ENCODE measurements at places on chromosomes 6 and 20. TPM values are rescaled to one million over a fixed set of nuclear protein-coding genes. Genes with fewer than 3 reads are reported as not detected.

SLC22A2 gene
- not detected for total RNA-seq

DLK2 gene
- total RNA-seq: 30.2 TPM

TAAR1 gene
- total RNA-seq: not detected

TFB1M gene
- 26.8 TPM for total RNA-seq

PPIL1 gene
- 53.6 TPM for total RNA-seq

VGLL2 gene
- not detected for total RNA-seq

TSBP1 gene
- total RNA-seq: not detected

GRCh38 chr6:56745971-56746370 lies 103.3 kb upstream of the DST start:
- peak overlapping the region; percentile 91 for H3K27ac ChIP-seq
- H3K27me3 ChIP-seq: no peaks in the 10 kb centered on the region
- no peak for DNase-seq

DNA sequence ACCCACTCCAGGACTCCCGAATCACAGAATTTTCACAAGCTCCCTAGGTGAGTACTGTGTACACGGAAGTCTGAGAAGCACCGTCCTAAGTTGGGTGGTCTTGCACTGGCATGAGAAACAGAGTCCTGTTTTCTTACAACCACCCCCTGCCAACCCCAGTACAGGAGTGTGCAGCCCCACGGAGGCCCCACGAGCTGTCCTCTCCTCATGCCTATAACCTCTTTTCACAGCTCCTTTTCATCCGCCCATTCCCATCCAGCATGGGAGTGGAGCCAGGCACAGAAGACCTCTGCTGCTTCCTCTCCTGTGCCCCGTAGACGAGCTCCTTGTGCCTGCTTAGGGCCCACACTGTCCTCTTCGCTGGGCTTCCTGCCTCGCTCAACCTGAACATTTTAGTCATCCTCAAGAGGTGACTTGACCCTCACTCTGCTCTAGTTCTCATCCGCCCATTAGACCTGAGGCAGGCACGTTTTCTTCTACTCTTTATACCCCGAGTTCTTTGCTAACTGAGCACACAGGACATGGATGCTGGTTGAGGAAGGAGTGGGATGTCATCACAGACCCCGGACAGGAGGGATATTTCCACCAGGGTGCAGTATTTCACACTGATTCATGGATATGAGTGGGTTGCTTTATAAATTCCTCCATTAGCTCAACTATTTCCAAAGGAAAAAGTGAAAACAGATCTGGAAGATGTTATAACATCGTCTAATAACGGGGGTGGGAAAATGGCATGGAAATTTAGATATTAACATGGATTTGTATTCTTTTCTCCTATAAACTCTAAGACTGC lies 160.5 kb downstream of the TTLL2 start:
- peak; percentile 23 for DNase-seq
- no peaks in the 10 kb centered on the region for H3K36me3 ChIP-seq

GRCh38 chr6:56173228-56173627 lies 74.2 kb downstream of the COL21A1 start:
- H3K27me3 ChIP-seq: no peaks in the 10 kb centered on the region
- H3K36me3 ChIP-seq: no peaks in the 10 kb centered on the region
- H3K27ac ChIP-seq: no peak overlapping the region
- DNase-seq: no peak

DNA sequence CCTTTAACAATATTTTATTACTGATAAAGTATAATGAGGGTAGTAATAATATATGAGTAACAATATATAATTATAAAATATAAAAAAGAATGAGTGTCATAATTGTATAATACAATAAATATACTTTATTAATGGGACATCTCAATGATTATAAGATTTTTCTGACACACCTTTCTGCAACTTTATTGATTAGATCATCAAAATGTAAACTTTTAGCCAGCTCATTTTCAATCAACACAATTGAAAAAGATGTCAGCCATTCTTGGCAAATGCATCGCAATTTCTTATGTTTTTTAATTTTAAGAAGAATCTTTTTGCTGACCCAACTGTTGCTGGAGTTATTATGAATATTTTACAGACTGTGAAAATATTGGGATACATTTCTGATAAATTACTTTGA lies 132.4 kb upstream of the RNF217 start:
- no peak for DNase-seq
- no peak overlapping the region for H3K27ac ChIP-seq
- no peaks in the 10 kb centered on the region for H3K36me3 ChIP-seq
- H3K4me3 ChIP-seq: no peak overlapping the region

DNA sequence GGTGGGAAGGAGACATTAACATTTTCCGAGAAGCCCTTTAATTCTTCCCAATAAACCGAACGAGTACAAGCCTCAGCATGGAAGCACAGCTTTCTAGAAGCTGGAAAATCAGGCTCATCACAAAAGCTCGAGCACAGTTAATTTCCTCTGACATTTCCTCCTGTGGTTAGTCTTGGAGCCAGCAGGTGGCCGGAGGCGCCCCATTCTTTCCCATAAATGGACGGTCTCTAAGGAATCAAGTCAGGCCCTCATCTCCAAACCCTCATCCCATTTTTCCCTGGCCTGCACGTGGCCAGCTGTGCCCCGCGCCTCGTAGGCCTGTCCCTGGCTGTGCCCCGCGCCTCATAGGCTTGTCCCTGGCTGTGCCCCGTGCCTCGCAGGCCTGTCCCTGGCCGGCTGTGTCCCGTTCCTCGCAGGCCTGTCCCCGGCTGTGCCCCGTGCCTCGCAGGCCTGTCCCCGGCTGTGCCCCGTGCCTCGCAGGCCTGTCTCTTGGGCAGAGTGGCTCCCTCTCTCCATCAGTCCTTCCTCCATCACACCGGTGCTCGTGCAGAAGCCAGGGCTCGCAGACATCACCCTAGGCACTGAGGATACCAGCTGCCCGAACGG lies 19.7 kb upstream of the NTSR1 start:
- H3K36me3 ChIP-seq: no peaks in the 10 kb centered on the region
- H3K27ac ChIP-seq: no peak overlapping the region
- H3K4me3 ChIP-seq: no peak overlapping the region
- H3K4me1 ChIP-seq: peaks cover 5% of the 10 kb centered on the region
- H3K27me3 ChIP-seq: peaks cover 1% of the 10 kb centered on the region

GRCh38 chr20:40637176-40637575 lies 51.9 kb downstream of the MAFB start:
- no peak for DNase-seq
- H3K27me3 ChIP-seq: no peaks in the 10 kb centered on the region
- no peaks in the 10 kb centered on the region for H3K36me3 ChIP-seq
- H3K4me1 ChIP-seq: peaks cover 36% of the 10 kb centered on the region
- H3K4me3 ChIP-seq: no peak overlapping the region

DNA sequence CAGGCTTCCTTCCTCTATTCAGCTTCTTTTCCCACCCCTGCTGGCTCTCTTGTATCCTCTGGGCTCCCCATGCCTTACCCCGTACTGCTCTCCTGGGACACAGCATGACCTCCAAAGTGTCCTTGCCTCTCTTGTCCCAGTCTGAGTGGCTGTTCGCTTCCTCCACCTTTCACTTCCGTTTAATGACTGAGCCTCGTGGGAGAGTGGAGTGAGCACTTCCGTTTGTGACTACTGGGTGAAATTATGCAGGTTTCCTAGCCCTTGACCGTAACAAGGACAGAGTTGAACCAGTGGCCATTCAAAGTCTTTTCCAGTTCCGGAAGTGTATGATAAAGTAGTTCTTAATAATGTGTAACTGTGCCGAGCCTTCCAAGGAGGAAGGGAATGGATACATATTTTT lies 109.2 kb downstream of the ARID1B start:
- H3K36me3 ChIP-seq: no peaks in the 10 kb centered on the region
- H3K27ac ChIP-seq: peak overlapping the region; percentile 82
- H3K27me3 ChIP-seq: no peaks in the 10 kb centered on the region
- H3K4me1 ChIP-seq: peaks cover 38% of the 10 kb centered on the region
- peak overlapping the region; percentile 59 for H3K4me3 ChIP-seq

DNA sequence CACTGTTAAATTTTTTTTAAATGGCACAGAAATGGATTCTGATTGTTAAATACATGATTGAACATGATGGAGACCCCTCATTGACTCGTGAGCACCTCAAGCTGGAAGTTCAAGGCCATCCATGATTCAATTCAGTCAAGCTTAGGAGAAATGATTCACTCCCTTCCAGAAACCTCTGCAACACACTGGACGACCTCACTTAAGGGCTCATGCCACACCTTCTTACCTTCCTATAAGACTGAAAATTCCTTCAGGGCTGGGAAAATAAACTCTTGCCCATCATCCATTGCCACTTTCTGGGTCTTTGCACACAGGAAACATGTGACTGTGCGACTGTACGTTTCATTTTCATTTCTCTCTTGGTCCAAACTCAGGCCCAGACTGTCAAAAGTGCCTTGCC lies 196.4 kb downstream of the TBXT start:
- no peak for DNase-seq
- no peaks in the 10 kb centered on the region for H3K36me3 ChIP-seq
- H3K27ac ChIP-seq: no peak overlapping the region
- H3K27me3 ChIP-seq: no peaks in the 10 kb centered on the region
- peaks cover 17% of the 10 kb centered on the region for H3K4me1 ChIP-seq
- no peak overlapping the region for H3K4me3 ChIP-seq

GRCh38 chr20:62829231-62830230 lies 12.7 kb downstream of the COL9A3 start:
- H3K27ac ChIP-seq: no peak overlapping the region
- DNase-seq: no peak
- peaks cover 14% of the 10 kb centered on the region for H3K4me1 ChIP-seq

DNA sequence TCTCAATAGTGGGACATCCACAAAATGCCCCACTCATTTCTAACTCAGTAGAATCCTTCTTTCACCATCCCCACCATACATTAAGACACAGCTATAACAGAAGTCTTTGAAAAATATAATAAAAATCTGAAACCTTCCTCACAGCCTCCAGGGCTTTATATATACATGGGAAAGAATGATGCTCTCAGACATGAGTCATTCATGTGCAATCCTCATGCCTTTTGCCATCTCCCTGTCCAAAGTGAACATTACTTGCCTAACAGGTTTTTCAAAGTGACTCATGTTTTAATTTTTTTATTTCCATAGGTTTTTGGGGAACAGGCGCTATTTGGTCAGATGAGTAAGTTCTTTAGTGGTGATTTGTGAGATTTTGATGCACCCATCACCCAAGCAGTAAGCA lies 162.7 kb downstream of the RALGAPA2 start:
- peak overlapping the region; percentile 74 for H3K27ac ChIP-seq
- H3K27me3 ChIP-seq: no peaks in the 10 kb centered on the region
- DNase-seq: peak; percentile 91
- H3K4me3 ChIP-seq: peak overlapping the region; percentile 19
- H3K4me1 ChIP-seq: peaks cover 25% of the 10 kb centered on the region

DNA sequence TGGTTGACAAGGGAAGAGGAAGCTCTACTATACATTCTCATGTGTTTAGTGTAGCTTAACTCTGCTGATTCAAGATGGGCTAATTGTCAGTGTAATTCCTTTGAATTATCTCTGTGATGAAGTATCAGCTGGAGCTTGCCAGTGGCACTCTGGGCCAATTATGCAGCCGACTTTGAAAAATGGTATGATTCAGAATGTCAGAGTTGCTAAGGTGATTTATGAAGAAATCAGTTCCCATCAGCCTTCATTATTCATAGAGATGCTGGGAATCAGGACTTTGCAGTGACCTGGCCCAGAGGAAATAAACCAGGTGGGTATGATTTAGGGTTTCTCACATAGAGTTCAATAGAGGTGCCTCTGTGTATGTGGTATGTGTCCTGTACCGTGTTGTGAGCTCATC lies 33.4 kb downstream of the KCNS1 start:
- no peak overlapping the region for H3K4me3 ChIP-seq
- DNase-seq: peak; percentile 49
- peak overlapping the region; percentile 27 for H3K27ac ChIP-seq
- no peaks in the 10 kb centered on the region for H3K27me3 ChIP-seq
- H3K36me3 ChIP-seq: peaks cover 24% of the 10 kb centered on the region

DNA sequence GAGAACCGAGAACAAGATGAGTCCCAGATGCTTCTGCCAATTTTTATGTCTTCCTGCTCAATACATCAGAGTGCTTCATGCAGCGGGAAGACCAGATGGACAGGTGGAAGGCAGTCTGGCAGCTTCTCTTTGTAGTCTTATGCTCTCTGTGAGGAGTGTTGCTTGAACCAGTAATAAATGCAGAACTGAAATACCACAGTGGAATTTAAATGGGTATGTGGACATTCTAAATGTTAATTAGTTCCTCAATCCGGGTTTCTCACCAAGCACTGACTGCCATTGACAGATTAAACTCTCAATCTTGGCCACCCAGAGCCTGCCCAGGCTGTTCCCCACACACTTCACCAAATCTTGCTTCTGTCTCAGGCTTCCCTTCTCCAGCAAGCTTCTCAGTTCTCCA lies 695.5 kb upstream of the CHD6 start:
- H3K4me3 ChIP-seq: no peak overlapping the region
- H3K36me3 ChIP-seq: no peaks in the 10 kb centered on the region
- no peak for DNase-seq
- H3K27me3 ChIP-seq: no peaks in the 10 kb centered on the region
- no peak overlapping the region for H3K27ac ChIP-seq

DNA sequence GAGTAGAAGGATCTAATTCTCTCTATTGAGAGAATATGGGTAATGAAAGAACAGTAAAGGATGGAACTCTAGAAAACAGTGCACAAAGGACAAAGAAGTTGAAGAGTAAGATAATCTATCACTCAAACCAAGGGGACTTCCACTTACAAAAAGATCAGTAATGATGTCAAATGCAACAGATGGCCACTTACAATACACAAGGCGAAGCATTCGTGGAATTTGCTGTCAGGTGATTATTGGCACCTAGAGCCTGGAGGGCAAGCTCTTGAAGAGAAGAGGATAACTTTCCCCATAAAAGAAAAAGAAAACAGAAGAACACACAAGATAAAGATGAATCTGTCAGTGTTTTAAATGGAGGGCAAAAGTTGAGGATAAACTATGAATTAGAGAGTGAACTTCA lies 256.0 kb upstream of the TCF21 start:
- DNase-seq: no peak
- H3K36me3 ChIP-seq: no peaks in the 10 kb centered on the region
- H3K27ac ChIP-seq: no peak overlapping the region
- H3K4me3 ChIP-seq: no peak overlapping the region

DNA sequence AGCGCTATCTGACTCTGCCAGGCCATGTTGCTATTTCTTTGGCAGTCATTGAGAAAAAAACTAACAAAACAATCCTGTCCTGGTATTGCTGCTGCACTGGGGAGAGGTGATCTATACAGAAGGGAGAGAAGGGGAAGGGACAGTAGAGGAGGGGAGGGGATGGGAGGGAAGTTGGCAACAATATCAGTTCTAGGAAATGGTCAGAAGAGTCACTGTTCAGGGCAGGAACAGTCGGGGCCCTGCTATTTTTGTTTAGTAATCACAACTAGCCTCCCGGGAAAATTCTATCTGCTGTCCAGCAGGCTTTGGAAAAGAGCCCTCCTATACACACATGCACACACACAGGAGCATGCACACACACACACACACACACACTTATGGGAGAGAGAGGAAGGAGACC lies 142.3 kb upstream of the CARMIL1 start:
- peak; percentile 9 for DNase-seq
- H3K4me1 ChIP-seq: peaks cover 26% of the 10 kb centered on the region
- H3K27ac ChIP-seq: no peak overlapping the region
- peaks cover 7% of the 10 kb centered on the region for H3K36me3 ChIP-seq
- no peaks in the 10 kb centered on the region for H3K27me3 ChIP-seq
- peak overlapping the region; percentile 8 for H3K4me3 ChIP-seq

- H3K27ac ChIP-seq: no peak overlapping the region
- peaks cover 56% of the 10 kb centered on the region for H3K27me3 ChIP-seq
- H3K36me3 ChIP-seq: peaks cover 6% of the 10 kb centered on the region
- DNase-seq: no peak
- H3K4me3 ChIP-seq: no peak overlapping the region
These were observed 193.3 kb downstream of the PHACTR1 start for GRCh38 chr6:12909833-12910232.

Data from MCF 10A (cell line).